ENCODE measurements at places on chromosomes 5 and 9. TPM values are rescaled to one million over a fixed set of nuclear protein-coding genes. Genes with fewer than 3 reads are reported as not detected.

GRCh38 chr9:70410368-70410767, 4.1 kb downstream of the KLF9 start:
- H3K4me3 ChIP-seq: no peak overlapping the region
- no peak for DNase-seq
- H3K36me3 ChIP-seq: no peaks in the 10 kb centered on the region
- H3K27ac ChIP-seq: peak overlapping the region; percentile 15

SPATA31E1 gene
- total RNA-seq: not detected

PCDHGC4 gene
- 1.8 TPM for total RNA-seq

DNA sequence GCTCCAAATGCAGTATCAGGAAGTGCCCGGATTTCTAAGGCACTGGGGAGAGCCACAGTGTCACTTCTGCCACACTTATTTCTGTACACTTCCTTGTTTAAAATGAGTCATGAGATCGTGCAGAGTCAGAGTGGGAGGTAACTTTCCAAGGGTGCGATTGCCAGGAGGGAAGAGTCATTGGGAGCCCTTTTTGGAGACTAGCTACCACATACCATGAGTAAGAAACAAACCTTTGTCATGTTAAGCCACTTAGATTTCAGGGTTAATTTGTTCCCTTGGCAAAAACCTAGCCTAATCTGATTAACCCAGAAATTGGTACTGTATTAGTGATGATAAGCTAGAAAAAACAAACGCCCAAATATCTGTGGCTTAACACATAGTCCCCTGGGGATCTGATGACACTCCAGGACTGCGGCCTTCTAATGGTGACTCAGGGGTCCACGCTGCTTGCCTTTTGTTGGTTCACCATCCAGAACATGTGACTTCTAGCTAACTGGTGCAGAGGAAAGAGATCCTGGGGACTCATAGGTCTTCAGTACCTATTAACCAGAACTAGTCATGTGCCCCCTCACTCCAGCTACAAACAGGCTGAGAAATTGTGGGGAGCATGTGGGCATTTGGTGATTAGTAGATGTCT, 48.6 kb upstream of the TLE1 start:
- H3K27ac ChIP-seq: no peak overlapping the region
- no peaks in the 10 kb centered on the region for H3K36me3 ChIP-seq
- no peak overlapping the region for H3K4me3 ChIP-seq
- H3K27me3 ChIP-seq: no peaks in the 10 kb centered on the region
- H3K4me1 ChIP-seq: no peaks in the 10 kb centered on the region
- peak; percentile 30 for DNase-seq

DNA sequence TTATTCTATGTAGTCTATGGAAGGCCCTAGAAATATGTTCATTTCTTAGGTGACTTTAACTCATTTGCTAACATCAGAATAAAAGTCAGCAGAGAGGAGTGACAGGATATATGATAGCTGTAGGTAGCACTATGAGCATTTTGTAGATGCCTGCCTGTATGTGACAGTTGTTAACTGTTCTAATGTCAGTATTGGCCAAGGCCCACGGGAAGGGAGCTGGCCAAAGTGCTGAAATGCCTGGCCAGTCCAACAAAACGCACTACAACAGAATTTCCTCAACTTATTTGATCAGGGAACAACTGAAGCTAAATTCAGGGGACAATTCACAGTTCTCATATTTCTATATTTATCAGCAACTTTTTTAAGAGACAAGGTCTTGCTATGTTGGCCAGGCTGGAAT, 20.8 kb downstream of the SV2C start:
- no peak overlapping the region for H3K4me3 ChIP-seq
- no peaks in the 10 kb centered on the region for H3K4me1 ChIP-seq
- H3K27ac ChIP-seq: no peak overlapping the region
- H3K27me3 ChIP-seq: no peaks in the 10 kb centered on the region
- DNase-seq: peak; percentile 43

Data from muscle of leg (tissue), 16 donors.